ENCODE measurements at places on chromosomes 2 and 18.

- no peak for DNase-seq
Observed at GRCh38 chr2:3954261-3954660, 250.9 kb downstream of the DCDC2C start.

- no peak for DNase-seq
Observed at GRCh38 chr2:150081775-150082481, 405.5 kb downstream of the RND3 start.

DNA sequence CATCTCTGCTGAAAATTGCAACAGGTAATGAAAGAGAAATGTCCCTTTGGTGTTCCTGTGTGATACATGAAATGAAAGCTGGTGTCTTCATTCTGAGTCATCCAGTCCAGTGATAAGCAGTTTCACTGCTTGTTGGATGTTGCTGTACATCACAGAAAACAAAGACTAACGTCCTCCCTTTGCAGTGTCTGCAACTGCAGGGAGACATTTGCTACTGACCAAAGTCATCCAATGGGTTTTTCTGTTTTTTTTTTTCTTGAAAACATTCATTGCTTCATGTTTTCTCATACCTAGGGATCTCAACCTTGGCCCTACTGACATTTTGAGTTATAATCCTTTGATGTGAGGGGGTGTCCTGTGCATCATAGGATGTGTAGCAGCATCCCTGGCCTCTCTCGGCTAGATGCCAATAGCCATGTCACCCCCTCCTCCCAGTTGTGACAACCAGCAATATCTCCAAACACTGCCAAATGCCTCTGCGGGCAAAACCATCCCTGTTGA, 63.6 kb upstream of the FZD5 start:
- no peak for DNase-seq

GRCh38 chr18:35711227-35711626, 129.7 kb downstream of the GALNT1 start:
- no peak for DNase-seq

DNA sequence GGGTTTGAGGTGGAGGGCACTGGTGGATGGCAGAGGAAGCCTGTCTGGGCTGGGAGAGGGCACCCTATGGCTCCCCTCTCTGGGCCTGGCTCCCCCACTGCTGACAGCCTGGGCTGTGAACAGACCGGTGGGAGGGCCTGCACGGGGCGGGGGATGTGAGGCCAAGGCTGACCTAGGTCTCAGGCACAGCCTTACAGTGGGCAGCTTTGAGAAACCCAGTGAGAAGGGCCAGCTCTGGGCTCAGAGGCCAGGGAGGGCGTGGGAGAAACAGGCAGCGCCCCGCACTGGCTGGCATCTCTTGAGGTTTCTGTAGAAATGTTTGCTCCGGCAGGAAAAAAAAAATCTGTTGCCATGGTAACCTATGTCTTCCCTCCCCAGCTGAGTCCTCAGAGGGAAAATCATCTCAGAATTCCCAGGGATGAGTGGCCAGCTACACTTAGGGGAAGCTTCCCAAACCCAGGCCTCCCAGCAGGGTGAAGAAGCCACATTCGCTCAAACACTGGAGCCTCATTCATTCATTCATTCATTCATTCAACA, 71.7 kb upstream of the TAF1B start:
- DNase-seq, result no peak

GRCh38 chr2:96102596-96103186, 13.7 kb downstream of the ADRA2B start:
- DNase-seq, result no peak

DNA sequence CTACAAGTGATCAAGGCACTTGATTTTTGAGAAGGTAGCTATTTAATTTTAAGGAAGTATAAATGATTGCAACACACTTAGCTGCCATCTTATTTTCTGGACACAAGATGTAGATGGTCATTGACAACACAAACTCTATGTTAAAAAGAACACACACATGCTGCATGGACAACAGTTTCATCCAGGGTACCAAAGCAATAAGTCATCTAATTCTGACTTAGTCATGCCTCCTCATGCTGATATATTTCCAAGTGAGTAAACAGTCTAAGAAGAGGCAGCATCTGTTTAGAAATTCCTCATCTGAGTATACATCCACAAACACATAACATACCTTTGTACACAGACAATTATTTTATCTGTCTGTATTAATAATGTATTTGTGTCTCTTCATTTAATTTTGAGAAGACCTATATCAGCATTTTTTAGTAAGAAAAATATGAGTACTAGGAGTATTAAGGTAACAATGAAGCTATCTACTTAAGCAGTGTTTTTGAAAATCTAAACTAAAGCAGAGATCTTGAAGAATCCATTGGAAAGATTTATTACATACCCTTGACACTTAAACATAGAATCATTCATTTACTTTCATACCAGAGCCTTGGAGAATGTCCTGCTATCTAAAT, 84.9 kb downstream of the SCN1A start:
- DNase-seq, result no peak

- no peak for DNase-seq
Observed at GRCh38 chr2:218983263-218983933, 1.6 kb downstream of the FEV start.

- DNase-seq, result no peak
Observed at GRCh38 chr18:4399929-4400328, 55.2 kb downstream of the DLGAP1 start.

GRCh38 chr18:74413836-74414235, 43.3 kb downstream of the DIPK1C start:
- DNase-seq, result no peak

DNA sequence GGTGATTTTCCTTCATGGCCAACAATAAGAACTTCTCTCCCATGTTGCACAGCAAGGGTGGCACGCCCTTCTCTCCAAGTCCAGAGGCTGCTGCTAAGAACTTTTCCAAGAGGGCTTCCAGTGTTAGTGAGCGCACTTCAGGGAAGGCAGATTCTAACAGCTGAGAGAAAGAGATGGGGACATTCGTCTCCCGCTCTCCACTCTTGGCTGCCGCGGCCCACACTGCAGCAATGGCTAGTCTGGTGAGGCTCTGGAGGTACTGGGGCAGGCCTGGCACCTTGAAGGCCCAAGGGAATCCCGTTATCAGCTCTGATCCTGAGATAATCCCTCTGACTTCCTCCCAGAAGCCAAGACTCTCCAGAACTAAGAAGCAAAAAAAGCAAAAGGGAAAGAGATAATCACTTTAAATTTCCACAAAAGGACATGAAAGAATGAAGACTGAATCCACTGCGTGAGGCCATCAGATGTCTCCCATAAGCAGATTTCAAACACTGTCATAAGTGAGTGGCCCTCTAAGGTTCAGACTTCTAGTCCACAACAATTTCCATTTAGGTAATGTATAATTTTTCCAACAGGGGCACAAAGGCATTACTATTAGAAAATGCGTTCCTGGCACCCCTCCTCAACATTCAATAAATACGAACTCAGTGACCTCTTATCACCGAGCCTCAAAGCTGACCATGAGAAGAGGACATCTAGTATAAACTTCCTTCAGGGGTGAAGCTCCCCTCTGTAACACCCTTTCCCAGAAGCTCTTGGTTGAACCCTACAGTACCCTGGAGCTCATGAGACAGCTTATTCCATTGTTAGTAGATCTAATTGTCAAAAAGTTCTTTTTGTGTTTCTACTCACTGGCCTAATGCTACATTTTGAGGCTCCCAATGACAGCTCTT, 66.7 kb upstream of the ZFP36L2 start:
- DNase-seq, result no peak

GRCh38 chr2:135863233-135863632, 13.0 kb downstream of the MCM6 start:
- no peak for DNase-seq

All from T-helper 1 cell (primary cell).